ENCODE measurements at places on chromosomes 5 and 9.

- no peak for DNase-seq
Measured at GRCh38 chr9:133155156-133155555, 8.6 kb downstream of the GBGT1 start.

GRCh38 chr5:175572886-175573285, 85.0 kb upstream of the HRH2 start:
- DNase-seq: peak; percentile 37

DNA sequence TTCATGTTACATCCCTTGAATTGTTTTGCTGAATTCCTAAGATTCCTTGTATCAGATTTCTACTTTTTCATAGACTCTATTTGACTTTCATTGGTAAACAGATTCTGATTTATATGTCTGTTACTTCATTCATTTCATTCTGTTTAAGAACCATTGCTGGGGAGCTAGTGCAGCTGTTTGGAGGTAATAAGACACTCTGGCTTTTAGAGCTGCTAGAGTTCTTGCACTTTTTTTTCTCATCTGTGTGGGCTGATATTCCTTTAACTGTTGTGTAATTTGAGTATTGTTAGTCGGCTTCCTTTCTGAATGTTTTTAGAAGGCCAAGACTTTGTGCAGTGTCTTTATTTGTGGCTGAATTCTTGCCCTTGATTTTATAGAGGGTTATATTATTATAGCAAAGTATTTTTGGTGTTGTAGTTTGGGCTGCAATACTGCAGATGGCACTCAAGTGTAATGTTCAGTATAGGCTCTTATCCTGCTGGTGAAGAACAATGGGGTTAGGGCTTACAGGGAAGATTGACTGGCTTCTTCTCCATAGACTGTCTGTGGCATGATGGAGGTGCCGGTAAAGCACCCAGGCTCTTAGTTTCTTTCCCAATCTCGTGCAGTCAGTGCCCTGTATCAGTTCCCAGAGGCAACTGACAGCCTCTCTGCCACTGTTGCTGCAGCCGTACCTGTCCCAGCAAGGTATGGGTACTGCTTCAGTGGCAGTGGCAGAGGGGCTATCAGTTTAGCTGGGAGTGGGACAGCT, 162.2 kb downstream of the OXCT1 start:
- peak; percentile 73 for DNase-seq

- DNase-seq: no peak
Measured at GRCh38 chr9:88072831-88073375, 65.4 kb downstream of the SPATA31C2 start.

DNA sequence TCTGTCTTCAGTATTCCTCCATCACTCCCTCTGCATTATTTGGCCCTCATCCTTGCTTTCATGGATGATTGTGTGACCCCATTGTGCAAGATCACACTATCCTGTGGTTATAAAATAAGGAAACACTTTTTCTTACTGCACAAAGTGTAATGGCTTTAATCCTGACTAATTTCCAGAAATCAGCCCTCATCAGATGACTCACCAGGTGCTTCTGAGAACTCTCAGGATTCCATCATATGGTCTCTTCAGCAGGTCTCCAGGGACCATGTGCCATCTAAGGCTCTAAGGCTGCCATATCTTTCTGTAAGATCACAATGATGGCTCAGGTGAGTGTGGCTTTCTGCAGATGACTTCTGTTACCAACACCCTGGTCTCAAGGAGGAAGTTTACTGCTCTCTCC, 27.3 kb upstream of the FER start:
- peak; percentile 28 for DNase-seq

DNA sequence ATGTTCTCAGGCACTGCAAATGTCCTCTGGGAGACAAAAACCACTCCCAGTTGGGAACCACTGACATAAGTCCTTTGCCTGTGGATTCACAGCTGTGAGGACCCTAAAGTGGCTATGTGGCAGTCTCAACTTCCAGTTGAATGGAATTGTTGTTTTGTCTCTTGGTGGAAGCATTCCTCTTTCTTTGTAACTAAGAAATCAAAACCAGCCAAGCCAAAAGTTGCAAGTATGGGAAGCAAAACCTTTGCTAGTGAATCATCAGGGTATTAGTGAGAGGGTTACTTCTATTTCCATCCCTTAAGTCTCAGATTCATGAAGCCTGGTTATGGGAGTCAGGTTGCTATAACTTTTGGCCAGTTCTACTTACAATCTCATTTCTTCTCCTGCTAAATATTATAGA, 49.8 kb upstream of the RPS23 start:
- DNase-seq: no peak

DNA sequence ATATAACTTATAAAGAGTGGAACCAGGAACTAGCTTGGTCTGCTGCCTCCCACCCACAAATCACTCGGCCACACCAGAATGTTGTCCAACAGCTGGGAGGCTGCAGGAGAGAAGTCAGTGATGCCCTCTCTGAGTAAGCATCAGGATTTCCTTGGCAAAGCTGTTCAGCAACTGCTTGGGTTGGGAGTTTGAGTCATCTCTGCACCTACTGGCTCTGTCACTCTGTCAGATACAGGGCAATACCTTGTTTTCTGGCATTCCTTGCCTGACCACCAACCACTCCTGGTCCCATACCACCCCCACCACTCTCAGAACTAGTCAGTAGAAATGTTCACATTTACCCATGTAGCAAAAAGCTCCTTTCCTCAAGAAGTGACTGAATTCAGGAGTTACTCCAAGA, 36.8 kb upstream of the GCNT4 start:
- DNase-seq: peak; percentile 89

DNA sequence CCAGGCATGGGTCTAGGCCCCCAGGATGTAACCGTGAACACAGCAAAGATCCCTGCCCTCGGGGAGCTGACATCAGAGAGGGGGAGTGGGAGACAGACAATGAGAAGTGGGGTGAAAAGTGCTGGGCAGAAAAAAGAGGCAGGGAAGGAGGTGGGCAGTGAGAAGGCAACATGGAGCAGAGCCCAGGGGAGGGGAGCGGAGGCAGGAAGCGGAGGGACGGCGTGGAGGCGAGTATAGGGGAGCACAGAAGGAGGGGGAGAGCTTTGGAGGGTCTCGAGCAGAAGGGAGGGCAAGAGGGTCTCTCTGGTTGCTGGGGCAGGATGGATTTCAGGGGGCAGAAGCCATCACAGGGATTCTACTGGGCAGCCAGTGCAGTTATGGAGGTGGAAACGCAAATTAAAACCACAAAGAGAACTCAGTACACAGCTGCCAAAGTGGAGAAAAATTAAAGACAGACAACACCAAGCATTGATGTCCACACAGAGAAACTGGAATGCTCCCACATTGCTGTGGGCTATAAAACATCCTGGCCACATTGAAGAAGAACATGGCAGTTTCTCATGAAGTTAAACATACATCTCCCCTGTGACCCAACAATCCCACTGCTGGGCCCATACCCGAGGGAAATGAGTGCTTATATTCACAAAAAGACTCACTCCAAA, 21.1 kb upstream of the LAMC3 start:
- DNase-seq: no peak

DNA sequence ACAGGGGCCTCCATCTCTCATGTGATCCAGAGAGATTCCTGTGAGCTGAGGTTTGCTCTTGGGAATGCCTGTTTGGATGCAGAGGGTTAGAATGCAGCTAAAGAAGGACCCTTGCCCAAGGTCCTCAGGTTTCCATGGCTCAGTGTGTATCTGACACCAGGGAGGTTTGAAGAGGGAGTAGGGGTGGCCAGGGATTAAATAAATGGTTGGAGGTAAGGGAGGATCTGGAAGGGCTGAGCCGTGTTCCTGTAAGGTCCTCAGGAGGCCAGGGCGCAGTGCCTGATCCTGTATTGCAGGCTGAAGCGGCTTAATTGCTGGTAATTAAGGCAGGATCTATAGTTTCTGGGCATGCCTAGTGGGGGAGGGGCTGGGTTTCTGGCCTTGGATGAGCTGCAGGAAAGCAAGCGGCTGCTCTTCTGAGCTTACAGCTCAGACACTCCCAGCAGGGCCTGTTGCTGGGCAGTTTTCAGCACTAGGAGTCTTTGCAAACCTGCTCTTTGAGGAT, 41.5 kb upstream of the MAP1B start:
- DNase-seq: peak; percentile 11

DNA sequence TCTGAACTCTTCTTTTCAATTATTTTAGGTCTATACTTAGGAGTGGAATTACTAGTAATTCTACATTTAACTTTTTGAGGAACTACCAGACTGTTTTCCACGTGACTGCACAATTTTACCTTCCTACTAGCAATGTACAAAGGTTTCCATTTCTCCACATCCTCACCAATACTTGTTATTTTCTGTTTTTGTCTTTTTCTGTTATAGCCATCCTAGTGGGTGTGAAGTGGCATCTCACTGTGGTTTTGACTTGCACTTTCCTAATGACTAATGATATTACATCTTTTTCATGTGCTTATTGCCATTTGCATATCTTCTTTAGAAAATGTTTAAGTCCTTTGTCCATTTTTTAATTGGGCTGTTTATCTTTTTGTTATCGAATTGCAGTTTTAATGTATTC, 136.9 kb upstream of the EGFLAM start:
- no peak for DNase-seq

DNA sequence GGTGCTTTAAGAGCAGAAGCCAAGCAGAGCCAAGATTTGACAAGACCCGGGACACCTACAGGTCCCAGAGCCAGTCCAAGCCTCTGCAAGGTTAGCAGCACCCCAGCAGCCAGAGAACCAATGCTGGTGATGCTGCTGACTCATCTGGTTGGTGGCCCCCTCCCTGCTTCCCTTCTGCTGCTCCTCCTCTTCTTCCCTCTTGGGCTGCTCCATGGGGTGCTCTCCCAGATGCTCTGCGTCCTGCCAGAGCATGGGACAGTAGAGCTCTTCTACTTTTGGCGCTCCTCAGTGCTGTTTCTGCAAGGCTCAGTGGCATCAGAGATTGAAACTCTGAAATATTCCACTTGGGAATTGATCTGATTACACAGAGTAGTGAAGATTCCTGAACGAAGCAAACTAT, 76.1 kb upstream of the SAP30L start:
- peak; percentile 53 for DNase-seq

GRCh38 chr9:129280623-129281271, 102.7 kb upstream of the IER5L start:
- no peak for DNase-seq

DNA sequence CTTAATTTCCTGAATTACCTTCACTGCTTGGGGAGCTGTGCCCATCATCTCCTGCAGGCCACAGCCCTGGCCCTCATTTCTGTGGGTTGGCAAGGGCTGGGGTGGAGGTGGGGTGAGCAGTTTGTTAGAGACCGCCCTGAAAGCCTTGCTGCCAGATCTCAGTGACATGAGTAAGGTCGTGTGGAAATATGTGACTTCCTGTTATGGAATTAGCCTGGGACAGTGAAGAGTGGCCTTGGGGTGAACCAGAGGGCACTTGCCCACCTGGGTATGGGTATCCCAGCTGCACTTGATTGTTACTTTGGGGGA, 2.5 kb upstream of the HNRNPAB start:
- DNase-seq: no peak

- no peak for DNase-seq
Measured at GRCh38 chr9:133181561-133181960, 17.8 kb upstream of the GBGT1 start.

- no peak for DNase-seq
Measured at GRCh38 chr9:126147186-126147935, 179.3 kb upstream of the MVB12B start.

DNA sequence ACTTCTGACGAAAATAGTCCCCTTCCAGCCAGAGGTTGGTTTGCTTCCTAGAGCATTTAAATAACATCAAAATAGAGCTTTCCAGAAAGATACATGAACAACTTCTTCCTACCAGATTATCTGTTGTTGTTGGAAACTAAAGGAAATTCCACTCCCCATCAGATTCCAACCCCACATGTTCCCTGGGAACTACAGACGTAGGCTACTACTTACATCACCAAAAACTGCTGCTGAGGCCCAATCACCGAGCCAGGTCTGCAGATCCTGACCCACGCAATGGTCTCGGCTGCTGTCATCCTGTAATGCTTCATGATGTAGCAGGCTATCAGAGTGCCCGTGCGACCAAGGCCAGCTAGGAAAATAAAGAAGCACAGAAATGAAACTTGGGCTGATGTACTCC, 73.4 kb downstream of the HABP4 start:
- no peak for DNase-seq

- DNase-seq: no peak
Measured at GRCh38 chr9:97808415-97808814, 44.6 kb upstream of the FOXE1 start.

- DNase-seq: no peak
Measured at GRCh38 chr9:99261923-99262322, 39.8 kb downstream of the SEC61B start.

DNA sequence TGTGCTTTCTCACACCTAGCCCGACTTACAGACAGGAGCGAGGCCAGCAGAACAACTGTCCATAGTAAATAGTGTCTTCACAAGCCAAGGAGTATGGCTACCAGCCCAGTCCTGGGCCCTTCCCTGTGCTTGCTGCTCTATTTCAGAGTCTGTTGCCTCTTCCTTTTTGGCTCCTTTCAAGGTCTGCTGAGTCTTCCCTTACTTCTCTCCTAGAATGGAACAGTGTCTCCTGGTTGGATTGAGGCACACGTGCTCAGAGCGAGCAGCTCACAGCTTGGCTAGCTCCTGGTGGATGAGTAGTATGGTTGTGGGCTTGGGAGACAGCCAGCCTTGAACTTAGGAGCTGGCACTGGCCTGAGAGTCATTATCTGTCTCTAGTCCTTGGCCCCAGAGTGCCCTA, 72.8 kb downstream of the TLE4 start:
- no peak for DNase-seq

- DNase-seq: no peak
Measured at GRCh38 chr5:36417221-36417620, 115.5 kb upstream of the RANBP3L start.

- no peak for DNase-seq
Measured at GRCh38 chr9:14346811-14347405, 33.0 kb upstream of the NFIB start.

GRCh38 chr5:169307646-169308045, 6.7 kb upstream of the SLIT3 start:
- DNase-seq: no peak

DNA sequence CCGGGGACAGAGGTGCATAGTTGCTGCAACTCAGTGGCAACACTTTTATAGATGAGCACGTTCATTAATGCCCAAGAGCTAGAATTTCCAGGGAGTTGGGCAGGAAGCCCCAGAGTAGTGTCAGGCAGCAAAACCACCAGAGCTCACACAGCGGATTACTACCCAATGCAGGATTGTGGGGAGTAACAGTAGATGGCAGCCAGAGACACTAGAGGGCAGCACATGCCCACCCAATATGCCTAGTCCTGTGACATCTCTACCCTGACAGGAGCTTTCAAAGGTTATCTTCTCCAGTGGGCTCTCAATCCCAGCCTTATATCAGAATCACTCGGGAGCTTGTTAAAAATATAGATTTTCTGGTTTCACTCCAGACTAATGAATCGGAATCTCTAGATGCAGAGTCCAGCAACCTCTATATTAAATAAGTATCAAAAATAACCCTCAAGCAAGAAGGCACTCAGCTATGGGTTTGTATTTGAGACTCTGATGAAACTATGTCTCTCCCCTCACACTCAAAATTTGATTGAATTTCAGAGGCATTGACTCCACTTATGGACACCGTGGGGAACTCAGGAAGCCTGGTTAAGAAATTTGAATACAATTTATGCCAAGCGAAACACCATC, 58.4 kb upstream of the PHF24 start:
- peak; percentile 66 for DNase-seq

DNA sequence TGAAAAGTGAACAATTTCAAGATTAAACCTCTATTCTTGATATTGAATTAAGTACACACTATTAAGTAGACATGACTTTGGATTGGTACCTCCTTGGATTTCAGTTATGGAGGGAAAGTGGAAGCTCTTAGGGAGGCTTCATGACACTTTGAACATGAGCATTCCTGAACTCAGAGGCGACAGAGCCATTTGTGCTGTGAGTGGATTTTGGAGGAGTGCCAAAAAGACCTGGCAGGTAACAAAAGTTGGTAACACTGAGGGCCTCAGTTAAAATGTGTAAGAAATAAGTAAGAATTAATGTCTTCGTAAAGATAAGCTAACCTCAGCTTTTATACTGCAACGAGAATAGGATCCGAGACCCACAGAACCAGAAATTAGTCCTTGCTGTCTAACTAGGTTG, 356.7 kb downstream of the ARRDC3 start:
- no peak for DNase-seq

Data from LHCN-M2 (cell line).